Caki2 (cell line): ENCODE measurements at places on chromosomes 1 and 21. TPM values are rescaled to one million over a fixed set of nuclear protein-coding genes. Genes with fewer than 3 reads are reported as not detected.

The GPR25 gene
- not detected in 2 replicates for total RNA-seq

The FCN3 gene
- total RNA-seq, result not detected in 2 replicates

GRCh38 chr1:20491866-20492265 lies 5.9 kb upstream of the CAMK2N1 start:
- DNase-seq, result no peak

The ETV3L gene
- not detected in 2 replicates for total RNA-seq

The DNALI1 gene
- 0.72 and 2.5 TPM in 2 replicates for total RNA-seq

GRCh38 chr1:168230709-168231108 lies 4.9 kb downstream of the SFT2D2 start:
- peak; percentile 89 for DNase-seq

DNA sequence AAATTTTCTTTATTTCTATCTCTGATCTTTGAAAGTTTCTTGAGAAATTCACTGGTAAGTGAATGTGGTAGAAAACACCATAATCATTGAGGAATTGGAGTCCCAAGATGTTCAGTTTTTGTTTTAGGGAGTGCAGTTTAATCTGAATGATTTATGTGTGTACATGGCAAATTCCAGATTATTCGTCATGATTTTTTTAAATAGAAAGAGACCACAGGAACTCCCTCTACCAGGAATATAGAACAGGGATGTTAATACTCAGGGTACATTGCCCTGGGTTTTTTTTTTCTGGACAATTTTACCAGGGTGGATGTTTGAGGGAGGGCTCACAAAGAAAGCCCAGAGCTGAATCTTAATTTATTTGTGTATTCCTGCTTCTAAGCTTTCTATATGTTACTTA lies 109.0 kb downstream of the VPS13D start:
- no peak for DNase-seq

The MAP3K7CL gene
- total RNA-seq, result 2.0 and 18.1 TPM in 2 replicates

The RNF19B gene
- total RNA-seq, result 14.9 and 29.2 TPM in 2 replicates
